Right atrium auricular region (tissue), 2 donors: ENCODE measurements at places on chromosomes 5 and 9. TPM values are rescaled to one million over a fixed set of nuclear protein-coding genes. Genes with fewer than 3 reads are reported as not detected.

KCNV2 gene
- not detected for total RNA-seq

GRCh38 chr5:140041099-140041491 lies 2.0 kb downstream of the NRG2 start:
- H3K4me3 ChIP-seq: peak overlapping the region; percentile 73
- H3K36me3 ChIP-seq: no peaks in the 10 kb centered on the region
- H3K27ac ChIP-seq: no peak overlapping the region
- DNase-seq: no peak
- no peaks in the 10 kb centered on the region for H3K27me3 ChIP-seq
- H3K4me1 ChIP-seq: peaks cover 48% of the 10 kb centered on the region

DNA sequence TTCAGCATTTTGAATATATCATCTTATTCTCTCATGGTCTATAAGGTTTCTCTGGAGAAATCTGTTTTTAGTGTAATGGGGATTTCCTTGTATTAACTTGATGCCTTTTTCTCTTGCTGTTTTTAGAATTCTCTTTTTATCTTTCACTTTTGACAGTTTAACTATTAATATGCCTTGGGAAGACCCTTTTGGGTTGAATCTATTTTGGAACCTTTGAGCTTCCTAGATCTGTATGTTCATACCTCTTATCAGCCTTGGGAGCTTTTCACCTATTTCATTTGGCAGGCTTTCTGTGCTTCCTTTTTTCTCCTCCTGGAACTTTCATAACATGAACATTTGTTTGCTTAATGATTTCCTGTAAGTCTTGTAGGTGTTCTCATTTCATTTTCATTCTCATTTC lies 22.2 kb downstream of the RCL1 start:
- DNase-seq: no peak
- no peaks in the 10 kb centered on the region for H3K36me3 ChIP-seq
- H3K27me3 ChIP-seq: no peaks in the 10 kb centered on the region
- no peak overlapping the region for H3K27ac ChIP-seq
- H3K4me3 ChIP-seq: no peak overlapping the region
- no peaks in the 10 kb centered on the region for H3K4me1 ChIP-seq

MACIR gene
- 3.8 TPM for total RNA-seq

GRCh38 chr5:160805376-160805775 lies 46.6 kb downstream of the ATP10B start:
- no peak overlapping the region for H3K4me3 ChIP-seq
- H3K27me3 ChIP-seq: no peaks in the 10 kb centered on the region
- H3K4me1 ChIP-seq: no peaks in the 10 kb centered on the region
- no peaks in the 10 kb centered on the region for H3K36me3 ChIP-seq

- no peak overlapping the region for H3K27ac ChIP-seq
- peaks cover 7% of the 10 kb centered on the region for H3K4me1 ChIP-seq
- DNase-seq: peak; percentile 75
Measured at GRCh38 chr5:139774980-139775661, 20.5 kb upstream of the PSD2 start.

DNA sequence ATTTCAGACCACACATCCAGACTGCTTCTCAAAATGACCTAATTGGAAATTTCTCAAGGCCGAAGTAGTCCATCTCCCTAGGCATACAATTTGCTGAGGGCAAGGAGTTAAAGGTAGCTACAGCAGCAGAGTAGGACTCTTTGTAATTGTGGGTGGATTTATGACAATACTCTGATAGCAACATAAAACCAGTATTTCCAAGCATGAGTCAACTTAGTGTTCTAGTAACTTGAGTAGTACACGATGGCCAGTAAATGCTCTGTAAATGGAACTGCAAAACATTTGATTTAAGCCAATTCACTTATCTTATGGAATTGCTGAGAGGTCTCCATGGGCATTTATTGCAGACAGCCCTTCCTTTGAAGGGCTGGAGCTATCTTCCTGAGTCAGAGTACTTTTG lies 352.2 kb downstream of the PLK2 start:
- no peak overlapping the region for H3K4me3 ChIP-seq
- no peaks in the 10 kb centered on the region for H3K27me3 ChIP-seq
- DNase-seq: no peak
- no peaks in the 10 kb centered on the region for H3K4me1 ChIP-seq
- no peak overlapping the region for H3K27ac ChIP-seq

CARD9 gene
- 0.15 TPM for total RNA-seq

GRCh38 chr5:5886353-5886752 lies 463.9 kb downstream of the ICE1 start:
- H3K27ac ChIP-seq: no peak overlapping the region
- no peaks in the 10 kb centered on the region for H3K27me3 ChIP-seq
- H3K4me1 ChIP-seq: no peaks in the 10 kb centered on the region
- H3K4me3 ChIP-seq: no peak overlapping the region
- DNase-seq: no peak

SLC34A1 gene
- not detected for total RNA-seq

- H3K4me3 ChIP-seq: no peak overlapping the region
- H3K27ac ChIP-seq: no peak overlapping the region
- no peaks in the 10 kb centered on the region for H3K36me3 ChIP-seq
- no peak for DNase-seq
- H3K27me3 ChIP-seq: no peaks in the 10 kb centered on the region
Measured at GRCh38 chr5:80343067-80343466, 23.3 kb downstream of the SPZ1 start.

DNA sequence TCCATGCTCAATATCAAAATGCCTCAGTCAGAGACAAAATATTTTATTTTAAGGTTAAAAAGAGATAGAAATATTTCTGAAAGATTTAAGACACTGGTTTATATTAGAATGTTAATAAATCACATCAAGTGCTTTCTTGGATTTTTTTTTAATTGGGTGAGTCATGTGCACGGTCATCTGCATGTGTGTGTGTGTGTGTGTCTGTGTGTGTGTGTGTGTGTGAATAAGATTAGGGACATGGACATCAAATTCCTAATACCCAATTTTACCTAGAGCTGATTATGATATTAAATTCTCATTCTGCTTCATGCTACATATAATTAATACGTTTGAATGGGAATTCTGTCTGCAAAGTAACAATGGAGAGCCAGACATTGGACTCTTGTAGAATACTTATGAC lies 122.9 kb downstream of the BASP1 start:
- H3K36me3 ChIP-seq: no peaks in the 10 kb centered on the region
- H3K27ac ChIP-seq: no peak overlapping the region
- no peaks in the 10 kb centered on the region for H3K27me3 ChIP-seq
- no peak for DNase-seq
- no peak overlapping the region for H3K4me3 ChIP-seq
- no peaks in the 10 kb centered on the region for H3K4me1 ChIP-seq
